ENCODE measurements at places on chromosomes 16 and 17.

GRCh38 chr16:89485701-89486246 is 4.6 kb downstream of the ANKRD11 start:
- no peak for DNase-seq

DNA sequence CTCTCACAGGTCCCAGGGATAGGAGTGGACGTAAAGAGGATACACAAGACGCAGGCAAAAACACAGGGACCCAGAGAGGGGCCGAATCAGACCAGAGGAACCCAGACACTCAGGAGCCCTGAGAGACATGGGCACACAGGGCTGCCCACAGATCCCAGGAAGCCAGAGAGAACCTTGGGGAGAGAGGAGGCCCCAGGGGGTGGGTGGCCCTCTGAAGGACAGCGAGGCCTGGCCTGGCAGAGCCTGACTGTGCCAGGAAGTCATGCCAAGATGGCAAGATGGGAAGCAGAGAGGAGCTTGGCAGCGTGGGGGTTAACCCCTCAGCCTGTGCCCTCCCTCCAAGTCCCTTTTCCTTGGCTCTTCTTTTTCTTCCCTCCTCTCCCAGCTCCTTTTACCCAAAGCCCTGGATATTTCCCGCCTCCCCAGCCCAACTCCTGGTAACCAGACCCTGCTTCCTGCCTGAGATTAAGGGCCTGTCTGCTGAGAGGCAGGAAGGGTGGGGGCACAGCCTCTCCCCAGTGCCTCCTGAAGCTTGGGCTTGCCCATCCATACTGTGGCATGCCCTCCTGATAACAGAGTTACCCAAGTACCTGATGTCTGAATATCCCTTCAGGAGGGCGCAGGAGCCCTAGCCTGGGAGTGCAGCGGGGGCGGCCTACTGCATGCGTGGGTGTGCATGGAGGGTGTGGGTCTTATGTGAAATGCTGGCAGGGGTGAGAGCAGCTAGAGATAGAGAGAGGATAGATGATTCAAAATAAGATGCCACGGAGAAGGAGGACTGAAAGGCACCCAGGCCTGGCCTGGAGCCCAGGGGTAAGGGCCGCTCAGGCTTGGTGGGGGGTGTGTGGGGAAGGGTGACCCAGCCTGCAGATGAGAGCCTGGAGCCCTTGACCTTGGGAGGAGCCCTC is 6.0 kb upstream of the TBX21 start:
- DNase-seq: no peak

- DNase-seq: no peak
Observed at GRCh38 chr16:70526403-70526802, 2.8 kb downstream of the SF3B3 start.

GRCh38 chr16:745739-746138 is 4.9 kb upstream of the CIAO3 start:
- no peak for DNase-seq

DNA sequence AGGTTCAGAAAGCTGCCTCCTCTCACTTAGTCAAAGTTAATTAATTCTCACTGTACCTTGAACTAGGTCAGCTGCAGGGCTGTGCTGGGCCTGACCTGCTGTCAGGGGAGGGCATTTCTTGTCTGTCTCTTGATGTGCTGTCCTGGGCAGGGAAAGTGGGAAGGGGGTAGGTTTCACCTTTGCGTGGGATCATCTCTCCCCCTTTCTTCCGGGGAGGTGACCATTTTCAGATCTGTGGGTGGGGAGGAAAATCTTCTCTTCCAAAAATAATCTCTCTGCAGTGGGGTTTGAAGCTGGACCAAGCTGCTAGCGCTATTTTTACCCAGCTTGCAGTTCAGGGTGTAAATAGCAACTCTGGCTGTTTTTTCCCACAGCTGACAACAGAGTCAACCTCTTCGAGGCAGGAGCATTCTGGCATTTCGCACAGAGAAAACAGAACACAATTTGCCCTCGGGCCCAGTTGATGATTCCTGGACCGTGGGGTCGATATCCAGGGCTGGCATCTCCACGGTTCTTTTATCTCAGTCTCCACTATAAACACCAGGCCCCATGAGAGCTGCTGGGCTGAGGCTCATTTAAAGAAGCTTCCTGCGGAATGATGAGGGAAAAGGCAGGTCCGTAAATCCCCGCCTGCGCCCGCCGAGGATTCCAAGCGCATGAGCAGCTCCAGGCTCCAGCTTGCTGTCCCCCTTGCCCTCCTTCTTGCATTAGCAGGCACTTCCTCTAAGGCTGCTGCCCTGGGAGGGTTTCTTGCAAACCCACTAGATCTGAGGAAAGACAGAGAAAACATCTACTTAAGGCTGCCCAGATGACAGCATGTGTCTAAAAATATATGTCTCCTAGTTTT is 93.9 kb downstream of the YPEL2 start:
- peak; percentile 79 for DNase-seq

DNA sequence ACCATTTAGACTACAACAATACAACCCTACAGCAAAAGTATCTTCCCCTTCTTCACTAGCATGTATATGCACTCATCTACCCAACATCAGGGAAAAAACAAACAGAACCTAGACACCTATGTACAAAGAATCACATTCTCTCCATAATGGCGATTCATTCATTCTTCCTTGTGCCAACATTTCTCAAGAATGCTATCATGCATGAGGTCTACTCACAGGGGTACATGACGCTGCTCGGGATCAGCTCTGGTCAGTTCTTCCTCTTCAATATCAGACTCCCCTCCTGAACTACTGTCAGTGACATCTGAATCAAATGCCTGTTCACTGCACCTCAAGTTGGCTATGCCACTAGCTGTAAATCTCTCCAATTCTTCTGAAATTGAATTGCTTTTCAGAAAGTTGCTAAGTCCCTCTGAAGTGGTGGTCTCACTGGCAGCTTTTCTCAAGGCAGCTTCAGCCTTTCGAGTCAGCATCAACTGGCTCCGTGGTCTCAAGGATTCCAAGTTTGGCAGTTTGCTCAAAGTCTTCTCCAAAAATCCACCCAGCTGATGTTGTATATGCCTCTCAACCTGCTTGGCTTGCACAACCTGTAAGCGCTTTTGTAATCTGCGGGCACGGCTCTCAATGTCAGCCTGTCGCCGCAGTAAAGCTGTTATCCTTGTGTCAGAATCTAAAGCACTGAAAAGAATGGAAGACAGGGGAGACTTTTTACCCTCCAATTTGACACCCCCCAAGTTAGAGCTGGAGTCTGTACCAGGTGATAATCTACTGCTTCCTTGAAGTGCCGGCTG is 22.4 kb downstream of the KANSL1 start:
- no peak for DNase-seq

DNA sequence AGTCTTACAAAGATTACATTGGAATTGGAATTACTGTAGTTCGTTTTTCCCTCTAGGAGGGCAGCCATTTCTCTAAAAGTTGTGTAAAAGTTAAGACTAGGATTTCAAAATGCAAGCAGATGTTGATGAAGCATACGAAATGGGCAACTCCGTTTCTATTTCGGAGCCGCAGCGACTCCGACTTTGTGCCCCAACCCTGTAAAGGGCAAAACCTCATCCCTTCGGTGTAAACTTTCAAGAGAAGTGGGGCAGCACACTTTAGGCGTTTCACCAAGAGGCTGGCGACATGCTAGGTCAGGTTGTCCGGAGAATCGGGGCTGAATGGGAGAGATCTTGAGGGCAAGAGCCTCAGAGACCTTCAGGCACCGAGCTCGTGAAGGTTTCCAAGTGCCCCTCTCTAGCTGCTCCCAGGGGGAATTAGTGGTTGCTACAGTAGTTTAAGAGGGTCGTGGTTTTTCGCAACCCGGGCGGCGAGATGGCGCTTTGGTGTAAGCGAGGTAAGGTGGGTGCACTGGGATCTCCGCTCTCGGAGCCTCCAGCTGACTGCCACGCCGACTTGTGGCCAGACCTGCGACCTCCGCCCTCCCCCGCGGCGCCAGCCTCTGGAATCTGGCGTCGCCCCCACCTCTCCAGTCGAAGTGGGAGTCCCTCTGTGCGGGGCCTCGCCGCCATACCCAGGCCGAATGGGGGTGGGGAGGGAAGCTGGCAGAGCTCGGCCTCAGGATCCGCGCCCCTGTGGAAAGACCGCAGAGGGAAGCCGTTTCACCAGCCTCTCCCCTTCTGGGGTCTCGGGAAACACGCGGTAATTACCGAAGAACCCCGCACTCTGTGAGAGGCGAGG is 1.0 kb upstream of the HEXIM2 start:
- DNase-seq: peak; percentile 94

GRCh38 chr17:38751144-38751807 is 1.3 kb upstream of the PSMB3 start:
- DNase-seq: no peak

All from eye (tissue), 1 donor.